ENCODE measurements at places on chromosomes 13 and 19.
A peak's percentile ranks its signal among the peaks of the same experiment; 100 is the strongest.

- no peak for DNase-seq
Observed at GRCh38 chr13:30932481-30933353, at the start of gene TEX26. Gene TEX26, plus strand, starts transcription at chr13:30932656. Its CDS starts 60 bp downstream, at chr13:30932716.

DNA sequence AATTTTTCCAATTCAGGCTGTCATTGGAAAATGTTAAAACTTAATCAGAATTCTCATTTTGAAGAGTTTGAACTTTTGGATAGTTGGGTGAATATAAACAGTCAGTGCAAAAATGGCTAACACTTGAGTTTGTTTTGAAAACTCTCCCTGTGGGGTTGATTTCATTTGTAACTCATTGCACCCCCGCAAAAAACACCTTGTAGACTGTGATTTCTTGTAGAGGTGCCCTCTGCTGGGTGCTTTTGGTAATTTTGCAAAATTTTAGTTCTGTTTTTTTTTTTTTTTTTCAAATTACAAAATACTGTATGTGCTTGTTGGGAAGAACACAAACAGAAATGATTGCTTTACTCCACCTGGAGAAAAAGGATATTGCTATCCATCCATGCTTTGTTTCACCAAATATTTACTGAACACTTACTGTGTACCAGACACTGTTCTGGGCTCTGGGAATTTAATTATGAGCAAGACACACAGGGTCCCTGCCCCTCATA, 28.2 kb upstream of the GPI start:
- DNase-seq = peak; percentile 81

GRCh38 chr13:32237681-32238080, 77.5 kb downstream of the ZAR1L start:
- no peak for DNase-seq

DNA sequence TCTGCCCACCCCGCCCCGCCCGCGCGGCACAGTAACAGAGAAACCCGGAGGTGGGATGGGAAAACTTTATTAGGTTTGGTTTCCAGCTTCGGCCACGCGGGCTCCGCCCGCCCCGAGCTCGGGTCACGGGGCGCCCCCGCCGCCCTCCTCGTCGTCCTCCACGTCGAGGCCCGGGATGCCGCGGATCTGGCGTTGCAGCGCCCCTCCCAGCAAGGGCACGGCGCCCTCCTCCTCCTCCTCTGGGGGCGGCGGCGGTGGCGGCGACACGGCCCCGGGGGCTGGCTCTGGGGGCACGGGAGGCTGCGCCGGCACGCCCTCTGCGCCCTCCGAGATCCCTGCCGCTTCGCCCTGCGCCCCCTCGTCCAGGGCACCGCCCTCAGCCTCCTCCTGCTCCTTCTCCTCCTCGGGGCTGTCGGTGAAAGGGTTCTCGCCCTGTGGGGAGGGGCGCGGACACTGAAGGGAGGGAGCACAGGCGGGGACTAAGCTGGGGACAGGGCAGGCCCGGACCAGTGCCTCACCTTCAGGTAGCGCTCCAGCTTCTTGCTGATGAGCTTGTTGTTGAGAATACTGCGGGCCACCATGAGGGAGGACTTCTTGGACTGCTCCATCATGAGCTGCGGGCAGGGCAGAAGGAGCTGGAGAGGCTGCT, 536 bp upstream of the AKAP8 start:
- DNase-seq = no peak

- DNase-seq = no peak
Observed at GRCh38 chr13:35228536-35228935, 248.0 kb downstream of the MAB21L1 start.

DNA sequence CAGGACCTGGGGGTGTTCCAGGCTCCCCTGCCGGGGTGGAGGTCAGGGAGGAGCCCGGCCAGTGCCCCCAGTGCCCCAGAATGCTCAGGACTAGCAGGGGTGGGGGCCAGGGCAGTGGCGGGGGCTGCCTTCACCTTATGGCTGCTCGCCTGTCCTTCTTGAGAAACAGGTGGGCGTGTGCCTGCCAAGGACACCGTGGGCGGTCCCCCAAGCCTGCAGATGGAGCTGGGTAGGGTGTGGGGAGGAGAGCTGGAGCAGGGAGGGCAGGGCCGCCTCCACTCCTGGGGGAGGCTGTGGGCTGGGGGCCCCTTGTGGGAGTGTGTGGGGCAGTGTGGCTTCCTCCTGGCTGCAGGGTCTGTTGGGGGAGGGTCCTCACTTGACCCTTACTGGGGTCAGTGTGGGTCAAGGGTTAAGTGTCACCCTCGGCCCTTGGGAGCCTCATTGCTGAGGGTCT, 160.1 kb downstream of the KDM4B start:
- no peak for DNase-seq

- no peak for DNase-seq
Observed at GRCh38 chr19:3323026-3323425, 43.4 kb upstream of the NFIC start.

- DNase-seq = no peak
Observed at GRCh38 chr13:109747524-109747923, 38.9 kb downstream of the IRS2 start.

- DNase-seq = no peak
Observed at GRCh38 chr19:54955376-54955775, 8.0 kb upstream of the NLRP7 start.

DNA sequence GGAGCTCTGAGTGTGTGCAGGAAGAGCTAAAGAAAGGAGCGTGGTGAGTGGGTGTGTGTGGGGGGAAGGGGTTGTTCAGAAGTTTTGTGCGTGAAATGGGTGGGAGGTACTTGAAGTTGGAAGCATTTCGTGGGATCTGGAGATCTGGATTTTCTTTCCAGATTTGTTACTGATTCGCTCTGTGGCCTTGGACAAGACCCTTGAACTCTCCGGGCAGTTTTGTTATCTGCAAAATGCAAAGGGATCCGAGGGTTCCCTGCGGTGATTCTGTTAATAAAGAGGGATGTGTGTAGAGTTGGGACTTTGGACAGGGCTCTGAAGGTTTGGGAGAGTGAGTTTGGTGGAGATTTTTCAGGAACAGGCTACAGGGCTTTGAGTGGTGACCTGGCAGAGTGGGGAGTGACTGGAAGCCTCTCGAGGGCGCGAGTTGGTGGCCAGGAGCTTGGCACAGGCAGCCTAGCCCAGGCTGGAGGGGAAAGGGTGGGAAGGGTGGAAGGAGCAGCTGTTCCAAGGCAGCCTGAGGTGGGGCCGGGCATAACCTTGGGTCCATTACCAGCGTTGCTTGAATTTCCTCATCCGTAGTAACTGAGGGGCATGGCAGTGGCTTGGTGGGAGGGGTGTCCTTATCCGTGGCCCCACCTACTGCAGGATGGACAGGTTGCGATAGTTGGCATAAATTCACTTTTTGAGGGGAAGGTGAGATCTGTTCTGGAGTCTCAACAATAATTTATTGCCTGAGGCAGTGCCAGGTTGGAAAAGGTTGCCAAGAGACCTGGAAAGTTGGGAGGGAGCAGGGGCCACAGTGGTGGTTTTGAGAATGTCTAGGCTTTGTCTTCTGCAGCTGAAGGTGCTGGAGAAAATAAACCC, 2.1 kb downstream of the ACTN4 start:
- DNase-seq = no peak

- DNase-seq = no peak
Observed at GRCh38 chr13:37141011-37141410, 35.5 kb upstream of the CSNK1A1L start.

GRCh38 chr13:20188667-20189553, 3.8 kb downstream of the GJB2 start:
- no peak for DNase-seq

DNA sequence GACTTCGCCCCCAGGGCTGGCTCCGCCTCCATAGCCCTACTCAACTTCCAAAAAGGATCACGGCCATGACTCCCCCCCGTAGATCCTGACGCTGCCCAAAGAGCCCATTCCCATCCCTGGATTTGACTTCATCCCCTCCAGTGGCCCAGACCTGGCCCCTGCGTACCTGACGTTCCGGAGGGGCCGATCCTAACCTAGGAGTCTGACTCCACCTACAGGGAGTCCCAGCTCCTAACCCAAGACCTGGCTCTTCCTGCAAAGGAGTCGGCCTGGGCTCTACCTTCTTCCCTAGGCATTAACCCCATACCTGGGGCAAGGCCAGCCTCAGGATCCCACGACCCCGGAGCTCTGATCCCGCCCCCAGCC, 10.8 kb downstream of the STAP2 start:
- no peak for DNase-seq

GRCh38 chr13:46121597-46122163, 16.8 kb upstream of the CPB2 start:
- no peak for DNase-seq

- DNase-seq = no peak
Observed at GRCh38 chr13:68064001-68064770, 834.0 kb upstream of the PCDH9 start.

DNA sequence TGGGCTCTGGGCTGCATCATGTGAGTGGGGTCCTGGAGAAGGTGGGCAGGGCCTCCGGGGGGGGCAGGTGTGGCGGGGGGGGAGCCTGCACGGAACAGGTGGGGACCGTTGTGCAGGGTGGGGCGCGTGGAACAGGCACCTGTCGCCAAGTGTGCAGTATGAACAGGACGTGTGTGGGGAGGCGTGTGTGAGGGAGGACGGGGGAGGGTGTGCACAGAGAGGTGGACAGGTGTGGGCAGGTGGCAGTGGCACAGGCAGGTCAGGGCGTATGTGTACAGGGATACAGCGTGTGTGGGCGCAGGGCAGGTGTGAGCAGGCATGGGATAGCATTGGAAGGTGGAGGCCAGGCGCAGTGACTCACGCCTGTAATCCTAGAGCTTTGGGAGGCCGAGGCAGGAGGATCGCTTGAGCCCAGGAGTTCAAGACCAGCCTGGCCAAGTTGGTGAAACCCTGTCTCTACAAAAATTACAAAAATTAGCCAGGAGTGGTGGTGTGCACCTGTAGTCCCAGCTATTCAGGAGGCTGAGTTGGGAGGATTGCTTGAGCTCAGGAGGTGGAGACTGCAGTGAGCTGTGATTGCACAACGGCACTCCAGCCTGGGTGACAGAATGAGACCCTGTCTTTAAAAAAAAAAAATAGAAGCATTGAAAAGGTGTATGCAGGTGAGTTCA, 3.2 kb downstream of the PLK5 start:
- no peak for DNase-seq

- no peak for DNase-seq
Observed at GRCh38 chr19:991174-991931, 7.2 kb downstream of the WDR18 start.

DNA sequence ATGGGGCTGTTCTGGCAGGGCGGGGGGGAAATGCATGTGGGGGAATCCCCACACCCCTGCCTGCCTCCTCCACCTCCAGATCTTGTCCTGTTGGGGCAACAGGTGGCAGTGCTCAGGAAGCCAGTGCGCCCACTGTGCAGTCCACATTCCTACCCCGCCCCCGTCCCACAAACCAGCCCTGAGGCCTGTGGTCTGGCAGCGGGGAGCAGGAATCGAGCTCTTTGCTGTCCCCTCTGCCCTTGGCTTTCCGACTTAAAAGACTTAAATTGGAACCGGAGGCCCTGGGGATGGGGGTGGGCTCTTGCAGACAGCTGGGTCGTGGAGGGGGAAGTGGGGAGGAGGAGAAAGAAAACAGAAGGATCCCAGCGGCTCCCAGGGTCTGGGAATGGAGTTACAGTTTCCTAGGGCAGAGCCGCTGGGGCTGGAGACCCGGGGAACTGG, 4.3 kb downstream of the NANOS3 start:
- DNase-seq = no peak

- DNase-seq = no peak
Observed at GRCh38 chr13:26695360-26695705, 65.3 kb downstream of the GPR12 start.

- no peak for DNase-seq
Observed at GRCh38 chr19:51783372-51783771, 11.6 kb upstream of the FPR3 start.

DNA sequence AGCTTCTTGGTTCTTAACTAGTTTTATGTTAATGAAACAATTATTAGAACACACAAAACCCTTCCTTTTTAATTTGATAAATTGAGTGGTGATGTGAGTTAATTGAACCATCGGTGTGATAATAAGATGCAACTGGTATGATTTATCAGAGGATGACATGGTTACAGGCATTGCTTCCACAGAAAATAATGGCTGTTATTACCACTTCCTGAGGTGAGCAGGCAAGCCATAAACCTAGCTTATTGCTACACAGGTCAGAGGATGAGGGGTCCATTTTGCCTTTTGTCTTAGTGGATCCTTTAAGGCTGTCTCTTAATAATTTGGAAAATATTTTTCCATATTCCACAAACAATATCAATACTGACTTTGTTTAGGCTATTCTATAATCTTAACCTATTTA, 226.6 kb upstream of the EDNRB start:
- DNase-seq = no peak

DNA sequence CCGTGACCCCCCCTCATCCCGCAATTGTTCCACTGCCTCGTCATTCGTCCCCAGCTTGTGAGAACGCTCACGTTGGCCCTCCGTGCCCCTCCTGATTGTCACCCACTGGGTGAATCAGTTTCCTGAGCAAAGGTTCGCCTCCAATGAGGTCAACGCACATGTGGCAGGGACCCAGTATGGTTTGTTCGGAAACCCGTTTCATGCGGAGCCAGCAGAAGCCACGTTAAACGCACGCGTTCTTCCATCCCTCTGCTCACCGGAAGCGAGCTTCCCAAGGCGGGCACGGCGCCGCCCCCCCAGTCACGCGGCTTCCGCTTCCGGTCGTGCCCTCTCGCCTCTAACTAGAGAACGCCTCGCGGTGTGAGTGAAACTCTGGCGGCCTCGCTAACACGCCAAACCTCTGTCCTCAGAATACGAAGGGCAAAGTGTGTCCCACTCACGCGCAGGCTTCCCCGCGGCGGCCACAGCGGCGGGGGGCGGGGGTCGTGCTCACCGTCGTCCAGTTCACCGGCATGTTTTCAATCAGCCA, 18.0 kb upstream of the CFAP97D2 start:
- DNase-seq = no peak

DNA sequence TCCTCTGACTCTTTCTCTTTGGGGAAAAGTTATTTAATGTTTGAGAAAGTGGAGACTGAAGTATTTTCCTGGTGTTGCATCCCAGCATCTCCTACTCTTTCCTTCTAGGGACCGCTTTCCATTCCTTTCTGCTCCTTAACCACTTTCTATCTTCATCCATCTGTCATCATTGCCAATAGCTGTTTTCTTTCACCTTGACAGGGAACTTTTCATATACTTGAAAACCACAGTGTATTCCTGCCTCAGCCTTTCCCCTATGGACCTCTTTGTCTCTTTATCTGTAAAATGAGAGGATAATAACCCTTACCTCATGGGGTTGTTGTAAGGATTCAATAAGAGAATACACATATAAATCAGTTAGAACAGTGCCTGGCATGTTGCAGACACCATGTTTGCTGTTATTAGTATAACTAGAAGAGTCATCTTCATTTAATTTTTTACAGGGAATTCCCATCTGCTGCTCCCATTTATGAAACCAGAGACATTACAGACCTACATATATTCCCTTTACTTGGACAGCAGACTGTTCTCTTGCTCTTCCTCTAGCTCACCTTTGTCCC, 31.8 kb downstream of the LCP1 start:
- no peak for DNase-seq

DNA sequence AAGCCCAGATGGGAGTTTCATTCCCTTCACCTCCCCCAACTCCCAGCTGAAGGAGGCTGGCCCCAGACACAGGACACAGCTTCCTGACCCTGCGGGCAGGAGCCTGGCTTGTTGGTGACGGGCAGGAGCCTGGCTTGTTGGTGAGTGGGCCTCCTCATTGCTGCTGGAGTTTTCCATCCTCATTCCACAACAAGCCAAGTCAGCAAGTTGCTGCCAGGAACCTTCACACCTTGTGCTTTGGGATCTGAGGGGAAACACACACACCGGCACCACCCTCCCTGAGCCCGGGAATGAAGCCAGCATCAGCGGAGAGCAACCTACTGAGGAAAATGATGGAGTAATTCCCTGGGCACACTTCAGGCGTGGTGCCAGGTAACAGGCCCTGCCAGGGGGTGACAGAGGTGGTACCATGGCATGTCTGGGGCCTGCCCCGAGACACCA, 74.9 kb downstream of the ALOX5AP start:
- DNase-seq = no peak

- no peak for DNase-seq
Observed at GRCh38 chr13:33275916-33276315, 9.6 kb downstream of the STARD13 start.
